ENCODE measurements at places on chromosomes 11 and 22.
A peak's percentile ranks its signal among the peaks of the same experiment; 100 is the strongest.

- ATAC-seq = no peak
Observed at GRCh38 chr11:119125821-119126220, 4.4 kb downstream of the HINFP start.

GRCh38 chr11:14357881-14358728 lies 878 bp downstream of the RRAS2 start:
- ATAC-seq = peak; percentile 60

GRCh38 chr11:655036-655726 lies 18.1 kb downstream of the DRD4 start:
- ATAC-seq = no peak

GRCh38 chr11:34855754-34856095 lies 60.5 kb downstream of the APIP start:
- no peak for ATAC-seq

GRCh38 chr11:35593143-35593542 lies 25.1 kb upstream of the FJX1 start:
- no peak for ATAC-seq

DNA sequence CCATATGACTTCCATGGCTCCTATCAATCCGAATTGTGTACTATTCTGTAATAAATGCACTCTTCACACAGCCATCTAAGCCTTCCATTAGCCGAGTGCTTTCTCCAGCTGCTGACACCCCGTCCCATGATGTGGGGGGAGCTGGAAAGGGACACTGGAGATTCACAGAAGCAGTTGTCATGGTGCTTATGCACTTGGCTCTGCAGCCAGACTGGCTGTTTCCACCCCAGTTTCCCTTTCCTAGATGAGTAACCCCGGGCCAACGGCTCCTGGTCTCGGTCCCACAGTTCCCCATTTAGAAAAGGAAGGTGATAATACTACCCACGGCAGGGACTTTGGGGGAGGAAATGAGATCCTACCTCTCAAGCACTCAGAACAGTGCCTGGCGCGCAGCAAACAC lies 244.9 kb upstream of the SYN3 start:
- no peak for ATAC-seq

DNA sequence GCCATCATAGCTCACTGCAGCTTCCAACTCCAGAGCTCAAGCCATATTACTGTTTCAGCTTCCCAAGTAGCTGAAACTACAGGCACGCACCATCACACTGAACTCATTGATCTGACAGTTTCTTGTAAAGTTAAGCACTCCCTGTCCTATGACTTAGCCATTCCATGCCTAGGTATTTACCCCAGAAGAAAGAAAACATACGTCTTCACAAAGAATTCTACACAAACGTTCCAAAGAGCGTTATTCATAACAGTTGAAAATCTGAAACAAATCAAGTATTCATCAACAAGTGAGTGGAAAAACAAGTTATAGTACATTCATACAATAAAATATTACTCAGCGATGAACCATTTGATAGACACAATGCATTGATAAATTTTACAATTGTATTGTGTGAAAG lies 7.8 kb upstream of the NLRP10 start:
- no peak for ATAC-seq

GRCh38 chr11:17445240-17445795 lies 31.3 kb downstream of the ABCC8 start:
- no peak for ATAC-seq

- no peak for ATAC-seq
Observed at GRCh38 chr22:36206255-36206654, 4.6 kb upstream of the APOL4 start.

DNA sequence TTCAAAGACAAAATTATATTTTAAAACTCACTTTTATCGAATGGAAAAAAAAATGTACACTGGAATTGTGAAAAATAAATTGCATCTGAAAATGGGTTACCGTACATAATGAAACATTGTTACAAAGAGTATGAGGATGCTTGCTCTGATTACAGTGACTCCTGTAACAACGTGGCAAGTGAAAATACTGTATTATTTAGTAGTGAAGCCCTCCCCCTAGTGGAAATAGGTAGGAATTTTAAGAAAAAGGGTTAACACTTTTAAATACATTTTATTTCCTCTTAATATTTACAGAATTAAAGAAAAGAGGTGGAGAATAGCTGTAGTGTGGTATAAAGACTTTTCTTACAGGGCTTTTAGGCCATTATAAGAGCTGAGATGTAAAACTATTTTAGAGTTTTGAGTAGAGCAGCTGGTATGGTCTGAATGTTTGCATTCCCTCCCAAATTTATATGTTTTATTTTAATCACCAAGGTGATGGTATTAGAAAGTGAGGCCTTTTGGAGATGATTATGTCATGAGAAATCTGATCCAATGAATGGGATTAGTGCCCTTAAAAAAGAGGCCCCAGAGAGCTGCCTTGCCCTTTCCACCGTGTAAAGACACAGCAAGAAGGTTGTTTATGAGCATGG lies 25.2 kb downstream of the FAM76B start:
- ATAC-seq = peak; percentile 74

GRCh38 chr11:94746721-94747120 lies 21.4 kb upstream of the AMOTL1 start:
- ATAC-seq = no peak

DNA sequence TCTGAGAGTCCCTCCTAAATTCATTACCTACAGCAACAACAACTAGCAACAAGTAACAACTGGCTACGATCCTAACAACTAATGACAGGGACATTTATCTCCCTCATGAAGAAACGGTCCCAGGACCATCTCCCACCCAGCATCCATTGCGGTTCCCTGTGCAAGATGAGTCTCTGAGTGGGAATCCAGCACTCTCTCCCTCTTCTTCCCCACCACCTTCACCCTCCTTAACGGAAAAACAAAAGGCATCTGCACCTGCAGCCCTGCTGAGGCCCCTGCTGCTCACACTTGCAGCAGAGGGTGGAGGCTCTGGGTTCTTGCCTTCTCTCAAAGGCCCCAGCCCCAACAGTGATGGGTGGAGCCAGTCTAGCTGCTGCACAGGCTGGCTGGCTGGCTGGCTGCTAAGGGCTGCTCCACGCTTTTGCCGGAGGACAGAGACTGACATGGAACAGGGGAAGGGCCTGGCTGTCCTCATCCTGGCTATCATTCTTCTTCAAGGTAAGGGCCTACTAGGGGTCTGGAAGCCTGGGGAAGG lies at the start of gene CD3G:
CD3G (plus strand) TSS at position 364 of the 535 bp plus-strand sequence; CDS start at position 444, 80 bp downstream.
- peak; percentile 67 for ATAC-seq

GRCh38 chr11:47052576-47052975 lies 116.0 kb downstream of the CSTPP1 start:
- no peak for ATAC-seq

GRCh38 chr11:62752994-62753735 lies 795 bp downstream of the ZBTB3 start:
- ATAC-seq = no peak

DNA sequence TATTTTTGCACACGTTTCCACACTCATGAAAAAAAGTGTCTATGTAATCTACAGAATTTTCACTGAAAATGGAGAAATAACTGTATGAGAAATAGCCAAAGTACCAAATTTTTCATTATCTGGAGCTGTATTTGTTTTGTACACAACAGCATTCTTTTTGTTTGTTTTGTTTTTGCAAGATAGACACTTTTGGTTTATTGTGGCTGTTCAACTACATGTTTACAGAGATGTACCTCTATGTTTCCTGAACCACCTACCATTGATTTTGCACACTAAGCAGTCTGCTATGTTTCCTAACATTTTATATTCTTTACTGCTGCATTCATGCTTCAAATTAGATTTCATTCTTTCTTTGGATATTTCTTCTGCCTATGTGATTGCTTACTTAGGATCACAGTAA lies 116.3 kb downstream of the ELP4 start:
- no peak for ATAC-seq

DNA sequence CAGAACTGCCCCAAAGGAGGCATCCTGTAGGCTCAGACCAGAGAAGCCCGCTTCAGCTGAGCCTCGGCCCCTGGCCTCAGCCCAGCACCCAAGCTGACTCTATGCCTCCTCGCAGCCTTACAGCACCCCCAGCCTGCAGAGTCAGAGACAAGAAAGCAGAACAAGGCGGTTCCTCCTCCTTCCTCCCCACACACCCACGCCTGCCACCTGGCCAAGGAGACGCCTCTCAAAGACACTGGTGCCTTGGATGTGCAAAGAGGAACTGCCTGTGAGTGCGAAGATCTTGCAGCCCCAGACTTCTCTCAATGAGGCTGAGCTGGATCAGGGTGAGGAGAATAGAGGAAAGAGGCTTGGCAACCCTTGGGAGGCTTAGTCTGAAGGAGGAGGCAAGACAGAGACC lies 60.2 kb downstream of the PDE2A start:
- ATAC-seq = no peak

DNA sequence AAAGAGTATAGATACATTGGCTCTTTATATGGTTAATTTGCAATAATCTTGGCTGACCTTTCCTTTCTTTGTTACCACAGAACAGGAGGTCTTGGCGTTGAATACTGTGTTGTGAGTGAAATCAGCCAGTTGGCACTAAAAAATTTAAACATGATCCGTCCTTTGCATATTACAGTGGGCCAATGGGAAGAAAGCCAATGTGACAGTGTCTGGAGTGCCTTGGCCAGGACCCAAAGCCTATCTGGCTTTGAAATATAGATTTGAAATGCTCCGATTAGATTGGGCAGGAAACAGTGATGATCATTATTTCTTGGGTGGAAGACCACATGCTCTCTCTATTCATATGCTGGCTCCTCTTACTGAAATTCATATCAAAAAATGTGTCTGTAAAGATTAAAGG lies 339.6 kb upstream of the ANO3 start:
- no peak for ATAC-seq

DNA sequence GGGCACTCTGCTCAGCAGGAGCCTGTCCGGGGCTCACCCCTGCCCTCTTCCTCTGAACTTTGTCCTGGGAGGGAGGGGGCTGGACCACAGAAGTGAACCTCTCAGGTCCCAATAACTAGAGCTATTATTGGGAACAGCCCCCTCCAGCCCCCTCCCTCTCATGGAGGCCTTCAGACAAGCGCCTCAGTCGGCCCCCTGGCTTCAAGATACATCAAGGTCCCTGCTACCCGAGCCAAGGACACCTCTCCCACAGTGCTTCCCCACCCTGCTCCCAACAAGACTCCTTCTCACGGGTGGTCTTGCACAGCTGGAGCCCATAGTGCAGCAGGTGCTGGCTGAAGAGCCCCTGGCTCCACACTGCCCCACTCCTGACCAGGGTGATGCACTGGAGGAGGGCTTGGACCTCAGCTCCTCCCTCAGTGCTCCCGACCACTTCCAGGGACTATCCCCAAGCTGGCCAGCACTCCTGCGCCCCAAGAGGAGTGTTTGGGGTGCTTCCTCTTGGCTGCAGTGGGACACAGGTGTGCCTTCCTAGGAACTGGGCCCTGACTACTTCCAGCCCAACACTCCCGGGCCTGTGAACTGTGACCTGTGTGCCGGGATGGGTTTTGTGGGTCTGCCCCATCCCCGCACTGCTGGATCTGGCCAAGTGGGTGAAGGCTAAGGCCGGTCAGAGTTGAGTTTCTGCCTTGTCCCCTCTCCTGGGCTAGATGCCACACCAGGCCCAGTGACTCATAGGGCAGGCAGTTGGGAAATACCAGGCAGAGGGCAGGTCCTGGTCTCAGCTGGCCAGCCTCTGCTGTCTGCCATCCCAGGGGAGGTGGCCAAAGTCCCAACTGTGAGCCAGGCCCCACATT lies 2.2 kb downstream of the PNPLA2 start:
- no peak for ATAC-seq

DNA sequence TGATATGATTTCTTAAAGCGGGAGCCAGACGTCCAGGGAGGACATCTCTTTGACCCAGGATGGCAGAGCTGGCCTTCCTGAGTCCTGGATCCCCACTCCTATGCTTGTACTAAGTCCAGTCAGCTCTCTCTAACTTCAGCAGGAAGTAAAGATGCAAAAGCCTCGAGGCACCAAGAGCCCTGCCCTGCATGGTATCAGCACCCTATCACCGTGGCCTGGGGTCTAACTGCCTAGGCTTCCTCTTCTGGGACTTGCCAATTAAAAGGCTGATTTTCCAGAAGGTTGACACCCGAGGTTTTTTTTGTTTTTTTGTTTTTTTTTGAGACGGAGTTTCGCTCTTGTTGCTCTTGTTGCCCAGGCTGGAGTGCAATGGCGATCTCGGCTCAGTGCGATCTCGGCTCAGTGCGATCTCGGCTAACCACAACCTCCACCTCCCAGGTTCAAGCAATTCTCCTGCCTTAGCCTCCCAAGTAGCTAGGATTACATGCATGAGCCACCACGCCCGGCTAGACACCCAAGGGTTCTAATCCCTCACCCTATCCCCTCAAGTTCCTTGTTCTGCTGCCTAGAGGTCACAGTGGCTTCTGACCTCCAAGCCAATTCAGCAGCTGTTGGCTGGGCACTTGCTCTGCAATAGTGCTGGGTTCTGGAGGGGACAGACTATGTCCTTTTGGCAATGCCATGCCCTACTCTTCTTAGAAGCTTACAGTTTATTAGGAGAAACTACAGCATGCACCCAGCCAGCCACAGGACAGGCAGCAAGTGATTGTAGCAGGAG lies 50.6 kb upstream of the FTH1 start:
- no peak for ATAC-seq

GRCh38 chr11:105612771-105613170 lies 2.9 kb downstream of the GRIA4 start:
- no peak for ATAC-seq

GRCh38 chr11:27699242-27699925 lies 871 bp downstream of the BDNF start:
- ATAC-seq = no peak

GRCh38 chr11:36750349-36750748 lies 152.3 kb upstream of the RAG2 start:
- no peak for ATAC-seq

DNA sequence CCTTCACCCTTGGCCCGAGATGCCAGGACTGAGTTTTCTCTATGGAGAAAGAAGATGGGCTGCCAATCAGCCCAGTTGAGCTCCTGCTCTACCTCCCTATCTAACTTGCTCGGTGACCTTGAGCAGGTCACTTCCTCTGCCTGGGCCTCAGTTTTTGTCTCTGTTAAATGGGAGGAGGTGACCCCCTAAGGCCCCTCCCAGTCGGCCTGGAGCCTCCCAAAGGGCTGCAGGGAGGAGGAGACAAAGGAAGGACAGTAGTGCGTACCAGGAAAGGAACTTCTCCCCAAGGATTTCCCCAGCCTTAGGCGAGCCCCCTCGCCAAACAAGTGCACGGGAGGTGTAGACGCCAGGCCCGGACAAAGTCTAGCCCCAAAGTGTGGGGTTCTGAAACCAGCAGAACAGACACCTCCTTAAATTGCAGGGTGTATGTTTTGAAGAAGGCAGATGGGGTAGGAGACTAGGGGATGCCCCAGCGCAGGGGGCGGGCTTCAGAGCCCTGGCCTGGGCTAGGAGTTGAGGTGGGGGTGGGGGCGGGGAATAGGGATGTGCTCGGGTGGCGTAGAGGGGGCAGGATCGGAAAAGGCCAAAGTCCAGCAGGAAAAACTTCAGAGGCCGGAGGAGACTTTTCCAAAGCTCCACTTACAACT lies 1.0 kb downstream of the CBX7 start:
- no peak for ATAC-seq

DNA sequence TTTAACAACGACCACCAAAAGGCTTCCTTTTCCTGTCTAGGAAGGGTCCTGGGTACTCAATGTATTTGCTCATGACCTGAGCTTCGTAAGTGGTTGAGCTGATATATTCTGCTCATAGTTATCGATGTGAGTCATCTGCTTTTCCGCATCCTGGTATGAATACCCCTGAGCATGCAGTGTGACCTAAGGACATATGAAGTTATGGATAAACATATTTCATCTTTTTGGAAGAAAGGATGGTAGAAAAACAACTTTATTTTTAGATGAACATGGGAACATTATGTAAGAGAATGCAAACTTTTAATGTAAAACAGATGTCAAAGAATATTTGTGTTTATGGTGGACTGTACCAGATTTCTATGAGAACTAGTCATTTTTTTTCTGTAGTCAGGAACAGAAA lies 28.4 kb downstream of the TRPC6 start:
- no peak for ATAC-seq

- no peak for ATAC-seq
Observed at GRCh38 chr22:26323013-26323412, 106.0 kb upstream of the ASPHD2 start.

Data from activated CD4-positive, CD25-positive, alpha-beta regulatory T cell treated with anti-CD3 and anti-CD28 coated beads, Interleukin-2, amount 50 U/mL, for 24 hours (primary cell).